SJCRH30 (cell line): ENCODE measurements at places on chromosomes 4 and X. TPM values are rescaled to one million over a fixed set of nuclear protein-coding genes. Genes with fewer than 3 reads are reported as not detected.

BMP3 gene
- 0.53 and 0.59 TPM in 2 replicates for total RNA-seq

MAPK10 gene
- 35.5 and 46.2 TPM in 2 replicates for total RNA-seq

MGAT4D gene
- not detected in 2 replicates for total RNA-seq

MAGEA8 gene
- total RNA-seq, result not detected in 2 replicates

SPACA5 gene
- not detected in 2 replicates for total RNA-seq

DNA sequence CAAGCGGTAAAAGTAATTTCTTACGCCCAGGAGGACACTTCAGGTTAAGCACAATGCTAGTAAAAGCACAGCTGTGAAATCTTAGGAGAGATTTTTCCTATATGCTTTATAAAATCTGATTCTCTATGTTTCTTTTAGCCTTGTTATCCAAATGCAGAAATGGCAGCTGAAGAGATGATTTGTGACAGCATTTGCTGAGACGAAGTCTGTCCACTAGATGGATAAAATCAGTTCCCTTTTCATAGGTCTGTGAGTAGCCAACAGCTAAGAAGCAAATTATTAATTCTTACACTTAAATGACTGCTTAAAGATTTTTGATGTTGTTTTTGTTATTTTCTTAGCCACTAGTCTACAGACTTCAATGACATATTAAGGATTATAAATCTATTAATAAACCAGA lies 5.3 kb downstream of the GPM6A start:
- no peak for DNase-seq

DNA sequence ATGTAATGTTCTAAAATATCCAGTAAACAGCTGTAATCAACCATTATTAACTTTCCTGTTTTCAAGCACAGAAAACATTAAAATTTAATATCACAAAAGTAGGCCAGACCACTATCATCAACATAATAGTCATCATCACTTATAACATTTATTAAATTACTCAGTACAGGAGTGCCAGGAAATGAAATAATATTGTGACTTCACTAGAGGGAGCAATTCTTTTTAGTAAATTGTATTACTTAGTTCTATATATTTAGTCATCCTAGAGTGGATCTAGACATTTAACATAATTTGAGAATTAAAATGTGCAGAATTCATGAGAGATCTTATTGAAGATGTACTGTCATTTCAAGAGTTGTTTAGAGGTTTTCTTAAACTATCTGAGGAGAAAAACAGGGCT lies 33.6 kb downstream of the PITX2 start:
- no peak for DNase-seq

DNA sequence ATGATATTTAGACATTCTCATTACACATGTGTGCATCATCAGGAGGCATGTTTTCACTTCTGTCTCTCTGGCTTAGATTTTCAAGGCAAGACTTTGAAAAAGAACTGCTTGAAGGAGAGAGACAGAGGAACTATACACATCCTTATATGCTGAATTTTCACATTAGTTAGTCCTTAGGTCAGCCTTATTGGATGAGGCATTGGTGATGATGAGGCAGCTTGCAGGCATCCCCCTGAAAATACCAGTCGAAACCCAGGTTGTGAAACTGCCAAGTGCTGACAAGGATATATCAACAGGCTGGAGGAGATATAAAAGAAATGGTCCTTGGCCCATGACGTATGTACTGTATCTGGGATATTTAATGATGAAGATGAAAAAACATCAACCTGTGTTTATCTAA lies 297.2 kb upstream of the AADAT start:
- no peak for DNase-seq

GRCh38 chrX:71438750-71439149 lies 72.6 kb downstream of the TAF1 start:
- DNase-seq, result no peak
